DMS 273 treated with DMSO at 0.1 percent for 48 hours (cell line): ENCODE measurements at places on chromosomes 13 and 19.

DNA sequence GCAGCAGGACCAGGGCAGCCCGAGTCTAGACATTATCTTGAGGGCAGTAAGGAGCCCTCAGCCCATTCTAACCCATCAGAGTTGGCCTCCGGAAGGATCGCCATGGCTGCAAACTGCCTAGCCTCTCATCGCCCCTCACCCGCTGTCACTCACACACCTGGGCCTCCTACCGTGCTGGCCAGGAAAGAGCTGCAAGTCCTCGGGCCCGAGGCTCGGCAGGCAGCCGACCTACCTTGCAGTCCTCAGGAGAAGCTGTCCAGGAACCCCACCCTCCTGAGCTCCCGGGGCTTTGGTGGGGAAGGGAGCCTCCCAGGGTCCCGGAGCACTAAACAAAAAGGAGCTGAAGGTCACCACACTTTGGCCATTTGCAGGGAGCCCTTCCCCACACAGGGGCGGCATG, 46.8 kb downstream of the CCNE1 start:
- DNase-seq = no peak

- DNase-seq = no peak
Observed at GRCh38 chr13:63048653-63049052, 1633.0 kb upstream of the PCDH20 start.

GRCh38 chr19:1130771-1131717, 27.2 kb downstream of the GPX4 start:
- no peak for DNase-seq

DNA sequence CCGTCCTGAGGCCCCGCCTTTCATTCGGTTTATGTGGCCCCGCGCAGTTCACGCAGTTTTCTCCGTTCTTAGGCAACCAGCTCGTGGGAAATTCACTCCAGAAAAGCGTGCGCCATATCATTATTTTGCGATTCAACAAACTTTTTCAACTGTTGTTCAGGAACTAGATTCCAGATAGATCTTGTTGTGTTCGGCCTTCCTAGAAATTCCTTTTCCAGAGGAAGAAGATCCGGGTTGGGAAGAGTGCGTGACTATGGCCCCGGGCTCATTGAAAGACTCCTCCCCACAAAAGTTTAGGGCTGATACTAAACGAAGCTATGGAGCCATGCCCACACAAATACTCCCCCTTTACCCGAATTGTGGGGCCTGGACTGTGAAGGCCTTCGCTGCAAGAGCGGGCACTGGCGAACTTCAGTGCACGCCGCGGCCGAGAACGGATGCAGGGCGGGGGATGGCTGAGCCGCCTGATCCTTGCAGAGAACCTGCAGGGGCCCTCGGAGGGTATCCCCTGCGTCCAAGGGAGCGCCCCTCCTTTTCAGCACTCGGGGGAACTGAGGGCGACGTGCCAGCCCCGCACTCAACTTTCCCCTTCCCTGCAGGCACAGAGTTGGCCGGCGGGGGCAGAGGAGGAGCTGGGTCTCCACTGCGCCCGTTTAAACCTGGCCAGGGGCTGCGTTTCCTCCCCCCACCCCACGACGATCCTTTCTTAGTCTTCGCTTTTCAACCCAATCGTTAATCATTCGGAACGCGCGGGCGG, 904 bp upstream of the SOX1 start:
- no peak for DNase-seq

DNA sequence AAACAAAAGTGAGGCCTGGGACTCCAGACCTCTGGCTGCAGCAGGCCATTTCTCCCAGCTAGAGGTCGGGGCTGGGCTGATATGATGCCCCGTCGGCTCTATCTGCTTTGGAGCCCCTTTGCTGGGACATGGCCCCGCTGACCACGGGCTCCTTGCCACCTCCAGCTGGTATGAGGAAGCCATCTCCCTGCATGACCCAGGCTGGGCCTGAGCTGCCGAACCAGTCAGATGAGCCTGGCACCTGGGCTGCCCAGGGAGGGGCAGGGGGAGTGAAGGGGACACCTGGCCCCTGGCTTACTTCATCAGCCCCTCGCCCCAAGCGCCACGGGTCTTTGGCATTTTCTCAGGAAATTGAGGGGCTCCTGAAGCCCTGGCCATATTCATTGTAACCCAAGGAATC, 7.8 kb downstream of the ZSWIM4 start:
- no peak for DNase-seq

DNA sequence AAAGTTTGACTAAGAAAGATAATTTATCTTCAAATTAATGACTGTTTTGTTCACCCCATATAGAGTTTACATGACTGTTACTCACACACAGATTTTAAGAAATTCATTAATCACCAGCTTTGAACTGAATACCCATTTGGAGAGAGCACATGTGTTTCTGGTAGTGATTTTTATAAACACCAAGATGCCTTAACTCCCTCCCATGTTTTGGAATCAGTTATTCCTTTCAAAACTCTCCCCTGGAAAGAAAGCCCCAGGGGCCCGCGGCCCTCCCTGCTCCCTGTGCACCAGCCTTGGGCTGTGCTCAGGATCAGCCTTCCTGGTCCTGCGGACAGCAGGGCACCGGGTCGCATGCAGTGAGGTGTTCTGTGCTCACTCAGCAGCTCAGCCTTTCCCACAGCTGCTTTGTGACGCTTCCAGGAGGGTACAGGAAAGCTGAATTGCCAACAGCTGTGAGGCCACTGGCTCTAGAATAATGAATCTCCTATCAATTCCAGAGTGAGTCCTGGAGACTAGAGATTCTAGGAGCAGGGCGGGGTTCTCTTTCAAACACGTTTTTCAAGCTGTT, 483.2 kb downstream of the EFNB2 start:
- no peak for DNase-seq

DNA sequence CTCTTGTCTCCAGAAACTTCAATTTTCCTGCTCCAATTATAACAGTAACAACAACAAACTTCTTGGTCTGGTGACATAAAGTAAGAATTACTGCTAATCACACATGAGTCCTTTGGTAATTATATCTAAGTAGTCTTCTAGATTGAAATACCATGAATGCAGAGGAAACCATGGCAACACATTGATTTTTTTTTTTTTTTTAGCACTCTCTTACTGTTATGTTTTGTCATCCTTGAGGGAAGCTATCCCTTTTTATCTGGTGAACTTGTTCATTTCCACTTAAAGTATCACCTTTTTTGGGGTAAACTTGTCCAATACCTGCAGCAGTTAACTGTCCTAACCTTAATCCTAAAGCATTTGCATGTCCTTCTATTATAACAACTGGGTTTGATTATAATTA, 256.3 kb downstream of the B3GLCT start:
- DNase-seq = no peak

DNA sequence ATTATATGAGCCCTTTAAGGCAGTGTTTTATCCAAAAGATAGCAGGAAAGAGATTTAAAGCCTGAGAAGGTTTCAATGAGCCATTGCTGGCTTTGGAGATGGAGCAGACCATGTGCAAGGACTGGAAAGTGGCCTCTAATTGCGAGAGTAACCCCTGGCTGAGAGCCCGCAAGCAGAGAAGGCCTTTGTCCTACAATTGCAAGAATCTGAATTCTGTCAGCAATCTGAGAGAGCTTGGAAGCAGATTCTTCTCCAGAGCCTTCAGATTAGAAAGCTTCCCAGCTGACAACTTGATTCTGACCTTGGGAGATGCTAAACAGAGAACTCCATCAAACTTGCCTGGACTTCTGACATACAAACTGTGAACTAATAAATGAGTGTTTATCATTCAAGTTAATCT, 528.7 kb upstream of the KLF12 start:
- no peak for DNase-seq

GRCh38 chr13:31150315-31150985, 11.3 kb downstream of the HSPH1 start:
- DNase-seq = no peak

DNA sequence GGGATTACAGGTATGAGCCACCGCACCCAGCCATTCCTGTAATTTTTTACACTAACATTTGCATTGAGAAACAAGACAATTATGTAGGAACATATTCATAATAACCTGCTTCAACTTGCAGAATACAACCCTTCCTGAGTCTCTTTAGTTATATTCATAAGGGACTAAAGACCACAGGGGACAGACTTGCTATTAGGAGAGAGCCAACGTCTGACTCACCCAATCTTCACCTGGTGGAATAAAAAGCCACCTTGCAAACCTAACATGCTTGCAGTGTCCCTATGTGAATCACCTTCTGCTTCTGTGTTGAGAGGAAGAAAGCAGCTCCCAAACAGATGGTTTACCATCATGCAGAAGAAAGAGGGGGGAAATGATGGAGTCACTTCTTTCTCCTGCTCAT, 456.1 kb downstream of the PCDH9 start:
- DNase-seq = no peak

DNA sequence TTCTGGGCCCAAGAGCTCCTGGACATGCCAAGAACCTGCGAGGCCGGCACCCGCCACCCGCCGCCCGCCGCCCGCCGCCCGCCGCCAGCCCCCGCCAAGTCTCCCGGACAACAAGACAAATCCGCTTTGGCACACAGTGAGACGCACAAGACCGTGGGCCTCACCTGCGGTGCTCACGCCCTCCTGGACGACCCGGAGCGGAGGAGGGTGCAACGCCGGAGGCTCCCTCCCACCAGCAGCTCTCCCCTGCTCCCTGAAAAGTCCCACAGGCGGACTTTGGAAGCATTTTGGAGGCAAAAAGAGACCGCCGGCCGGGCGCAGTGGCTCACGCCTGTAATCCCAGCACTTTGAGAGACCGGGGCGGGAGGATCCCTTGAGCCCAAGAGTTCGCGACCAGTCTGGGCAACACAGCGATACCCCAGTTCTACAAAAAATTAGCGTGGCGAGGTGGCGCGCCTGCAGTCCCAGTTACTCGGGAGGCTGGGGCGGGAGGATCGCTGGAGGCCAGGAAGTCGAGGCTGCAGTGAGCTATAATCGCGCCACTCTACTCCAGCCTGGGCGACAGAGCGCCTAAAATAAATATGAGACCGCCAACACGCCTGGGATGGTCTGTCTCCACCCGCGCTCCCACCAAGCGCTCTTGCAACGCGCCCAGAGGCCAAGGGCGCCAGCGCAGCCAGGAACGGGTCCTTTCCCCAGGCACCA, 783 bp downstream of the RHPN2 start:
- DNase-seq = no peak

GRCh38 chr13:50873467-50873866, 30.0 kb upstream of the DLEU7 start:
- no peak for DNase-seq

DNA sequence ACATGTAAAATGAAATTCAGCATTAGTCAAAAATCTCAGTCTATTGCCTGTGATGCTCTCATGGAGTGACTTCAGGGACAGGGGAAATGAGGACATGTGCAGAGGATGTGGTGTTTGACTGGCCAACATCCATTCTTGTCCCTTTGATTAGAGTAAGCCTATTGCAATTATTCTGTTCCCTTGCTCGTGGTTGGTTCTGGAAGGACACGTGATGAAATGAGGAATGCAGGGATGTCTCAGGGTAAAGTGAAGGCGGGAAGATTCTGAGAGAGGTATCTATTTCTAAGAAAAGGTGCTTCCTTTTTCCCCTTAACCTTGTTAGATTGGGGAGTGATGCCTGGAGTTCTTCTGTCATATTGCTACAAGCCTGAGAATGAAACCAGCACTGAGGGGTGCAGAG, 37.1 kb upstream of the CNMD start:
- no peak for DNase-seq

- DNase-seq = no peak
Observed at GRCh38 chr13:19959141-19959830, 759 bp downstream of the ZMYM2 start.

- no peak for DNase-seq
Observed at GRCh38 chr13:42777467-42777866, 3.9 kb upstream of the FAM216B start.

DNA sequence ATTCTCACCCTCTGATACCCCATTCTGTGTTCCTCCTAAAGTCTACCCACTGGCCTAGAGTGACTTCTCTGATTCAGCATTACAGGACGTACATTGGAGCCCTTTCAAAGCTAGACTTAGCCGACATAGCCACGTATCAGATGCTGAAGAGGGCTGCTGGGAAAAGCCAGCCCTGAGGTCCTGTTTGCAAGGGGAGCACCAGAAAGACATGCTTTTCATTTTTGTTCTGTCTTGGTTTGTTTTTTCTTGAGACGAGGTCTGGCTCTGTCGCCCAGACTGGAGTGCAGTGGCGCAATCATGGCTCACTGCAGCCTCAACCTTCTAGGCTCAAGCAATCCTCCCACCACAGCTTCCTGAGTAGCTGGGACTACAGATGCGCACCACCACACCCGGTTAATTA, 6.3 kb upstream of the ZSWIM4 start:
- DNase-seq = no peak

- no peak for DNase-seq
Observed at GRCh38 chr13:60335531-60335930, 61.5 kb upstream of the TDRD3 start.

DNA sequence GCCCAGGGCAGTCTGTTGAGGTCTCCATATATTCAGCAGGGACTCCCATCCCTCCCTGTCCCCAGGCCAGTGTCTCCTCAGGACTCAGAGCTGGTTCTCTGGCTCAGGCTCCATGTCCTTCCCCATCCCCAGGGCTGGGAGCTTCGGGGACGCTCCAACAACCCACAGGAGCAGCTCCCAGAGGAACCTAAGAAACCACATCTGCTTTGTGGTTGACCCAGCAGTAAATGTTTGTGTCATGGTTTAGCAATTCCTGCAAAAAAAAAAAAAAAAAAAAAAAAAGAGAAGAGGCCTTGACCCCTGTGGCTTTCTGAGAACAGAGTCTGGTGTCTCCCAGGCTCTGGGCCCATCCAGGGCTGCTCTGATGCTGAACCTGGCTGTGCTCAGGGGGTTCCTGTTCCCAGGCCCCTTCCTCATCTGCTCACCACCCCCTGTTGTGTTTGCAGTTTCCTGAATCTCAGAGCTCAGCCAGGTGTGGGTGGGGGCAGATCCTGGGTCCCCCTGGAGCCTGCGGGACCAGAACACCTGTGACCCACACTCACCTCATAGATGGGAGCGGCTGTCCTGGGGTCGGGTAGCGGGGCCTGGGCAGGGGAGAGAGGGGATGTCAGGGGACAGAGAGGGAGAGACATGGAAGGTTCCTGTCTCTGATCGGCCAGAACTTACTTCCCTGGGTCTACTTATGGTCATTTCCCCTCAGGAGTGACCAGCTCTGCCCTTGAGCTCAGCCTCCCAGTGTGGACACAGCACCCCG, 25.2 kb upstream of the CEACAM1 start:
- DNase-seq = no peak

GRCh38 chr19:14411938-14412245, 7.2 kb downstream of the DDX39A start:
- DNase-seq = no peak
